ENCODE measurements at places on chromosomes 4 and X.

- DNase-seq = peak; percentile 39
Observed at GRCh38 chrX:120560405-120560841, 339 bp downstream of the CUL4B start.

GRCh38 chrX:23515028-23515427 lies 152.3 kb upstream of the PRDX4 start:
- peak; percentile 21 for DNase-seq

DNA sequence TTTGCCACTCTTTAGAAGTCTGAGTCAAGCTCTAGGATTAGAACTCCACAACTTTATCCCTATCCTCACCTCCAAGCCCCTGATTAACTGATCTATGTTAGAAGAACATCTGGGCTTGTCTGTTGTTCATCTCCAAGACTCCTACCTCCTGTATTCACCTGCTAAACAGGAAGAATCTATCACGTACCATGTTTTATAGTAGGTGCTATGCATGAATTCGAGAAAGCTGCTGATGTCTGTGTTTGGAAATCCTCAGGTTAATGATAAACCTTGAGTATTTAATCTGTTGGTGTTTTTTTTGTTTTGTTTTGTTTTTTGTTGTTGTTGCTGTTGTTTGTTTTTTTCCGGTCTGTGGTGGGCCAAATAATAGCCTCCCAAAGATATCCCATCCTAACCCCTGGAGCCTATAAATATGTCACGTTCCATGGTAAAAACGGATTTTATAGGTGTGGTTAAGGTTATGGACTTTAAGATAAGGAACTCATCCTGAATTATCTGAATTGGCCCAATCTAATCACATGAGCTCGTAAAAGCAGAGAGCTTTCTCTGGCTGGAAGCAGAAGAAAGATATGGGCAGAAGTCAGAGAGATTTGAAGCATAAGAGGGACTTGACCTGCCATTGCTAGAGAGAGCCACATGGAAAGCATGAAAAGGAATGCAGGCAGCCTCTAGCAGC lies 101.2 kb upstream of the DUSP21 start:
- no peak for DNase-seq

DNA sequence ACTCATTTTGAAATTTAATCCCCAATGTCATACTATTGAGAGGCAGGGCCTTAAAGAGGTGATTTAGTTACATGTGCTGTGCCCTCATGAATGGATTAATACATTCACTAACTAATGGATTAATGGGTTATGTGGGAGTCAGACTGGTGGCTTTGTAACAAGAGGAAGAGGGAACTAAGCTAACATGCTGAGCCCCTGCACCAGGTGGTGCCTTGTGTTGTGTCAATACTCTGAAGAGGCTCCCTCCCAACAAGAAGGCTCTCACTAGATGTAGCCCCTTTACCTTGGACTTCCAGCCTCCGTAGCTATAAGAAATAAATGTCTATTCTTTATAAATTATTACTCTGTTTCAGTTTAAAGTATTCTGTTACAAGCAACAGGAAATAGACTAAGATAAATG lies 411.9 kb upstream of the EMCN start:
- no peak for DNase-seq

GRCh38 chrX:65921363-65921762 lies 118.5 kb downstream of the VSIG4 start:
- no peak for DNase-seq

DNA sequence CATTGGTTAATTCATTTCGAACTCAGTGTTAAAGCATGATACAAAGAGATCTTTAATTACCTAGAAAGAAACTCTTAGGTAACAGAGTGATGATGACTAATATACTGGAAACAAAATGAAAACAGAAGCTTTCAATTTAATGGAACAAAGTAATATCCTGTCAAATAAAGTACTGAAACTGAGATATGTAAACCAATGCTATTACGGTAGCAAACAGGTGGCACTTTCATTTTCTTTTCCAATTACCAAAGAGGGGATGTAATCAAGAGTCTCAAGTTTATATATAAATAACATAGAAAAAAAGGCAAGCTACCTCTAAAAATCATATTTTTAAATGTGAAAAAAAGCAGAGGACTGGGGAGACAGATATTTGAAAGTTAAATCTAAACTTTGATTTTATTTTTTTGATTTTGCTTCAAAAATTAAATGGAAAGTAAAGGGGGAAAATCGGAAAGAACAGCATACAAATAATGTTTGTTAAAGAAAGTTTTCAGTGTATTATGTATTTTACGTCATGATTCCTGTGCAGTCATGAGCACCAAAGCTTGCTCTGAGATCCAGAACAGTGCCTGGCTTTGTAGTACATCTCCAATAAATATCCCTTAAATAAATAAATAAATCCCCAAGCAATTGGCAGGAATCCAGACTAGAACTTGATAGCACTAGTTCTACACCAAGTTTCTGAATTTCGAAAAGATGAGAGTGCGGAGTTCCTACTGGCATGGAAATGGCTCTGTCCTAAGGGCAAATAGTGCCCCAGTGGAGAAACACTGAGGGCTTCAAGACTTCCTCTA lies 25.0 kb upstream of the RAPGEF2 start:
- peak; percentile 39 for DNase-seq

GRCh38 chr4:108099838-108100237 lies 68.9 kb downstream of the LEF1 start:
- no peak for DNase-seq

DNA sequence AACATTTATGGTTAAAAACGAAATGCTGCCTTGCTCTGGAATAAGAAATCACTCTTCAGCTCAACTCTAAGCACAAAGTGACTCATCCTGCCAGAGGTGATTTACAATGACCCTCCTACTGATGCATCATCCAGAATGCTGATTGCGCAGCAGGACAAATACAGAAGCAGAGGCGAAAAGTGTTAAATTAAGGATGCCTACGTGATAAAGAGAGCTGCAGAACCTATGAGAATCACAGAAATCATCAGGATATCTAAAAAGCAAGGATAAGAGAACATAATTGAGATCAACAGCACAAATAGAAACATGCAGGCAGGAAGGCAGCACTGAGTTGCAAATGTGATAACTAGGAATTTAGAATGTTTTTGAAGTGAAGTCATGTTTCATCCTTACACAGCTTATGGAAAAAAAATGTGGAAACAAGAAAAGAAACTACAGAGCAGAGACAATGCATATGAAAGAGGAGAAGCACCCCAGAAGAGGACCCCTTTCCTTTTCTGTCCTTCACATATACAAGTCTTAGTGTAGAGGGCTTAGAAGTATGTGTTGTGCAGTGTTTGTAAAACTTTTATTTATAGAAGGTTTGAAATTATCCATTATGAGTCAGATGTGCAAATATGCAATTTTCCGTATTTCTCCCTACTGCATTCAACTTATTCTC lies 188.4 kb downstream of the SLC7A11 start:
- no peak for DNase-seq

- no peak for DNase-seq
Observed at GRCh38 chrX:95318882-95319281, 1365.8 kb upstream of the DIAPH2 start.

GRCh38 chrX:110759785-110760184 lies 35.8 kb downstream of the CHRDL1 start:
- no peak for DNase-seq

DNA sequence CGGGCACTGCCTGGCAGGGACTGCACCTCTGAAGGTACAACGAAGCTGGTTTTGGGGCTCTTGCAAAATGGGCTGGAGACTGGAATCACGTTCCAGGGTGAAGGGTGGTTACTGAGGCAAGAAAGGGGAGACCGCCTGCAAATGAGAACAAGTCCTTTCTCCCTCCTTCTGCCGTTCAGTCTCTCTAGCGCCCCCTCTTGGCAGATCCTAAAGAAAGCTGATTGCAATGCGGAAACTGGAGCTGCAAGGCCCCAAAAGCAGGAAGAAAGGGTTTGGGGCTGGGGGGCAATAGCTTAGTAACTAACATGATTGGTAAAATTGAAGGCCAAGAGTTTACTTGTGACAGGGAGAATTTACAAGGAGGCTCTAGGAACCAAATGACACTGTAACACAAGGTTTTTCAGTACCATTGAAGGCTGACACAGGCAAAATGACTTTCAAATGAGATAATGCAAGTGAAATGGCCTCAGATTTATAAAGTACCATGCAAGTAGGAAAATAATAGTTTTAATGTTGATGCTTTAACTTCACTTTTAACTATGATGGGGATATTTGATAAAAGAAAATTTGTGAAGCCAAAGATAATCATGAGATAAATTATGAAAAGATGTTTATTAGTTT lies 222.7 kb upstream of the HAND2 start:
- DNase-seq = peak; percentile 5

GRCh38 chrX:26664919-26665318 lies 448.9 kb downstream of the MAGEB5 start:
- no peak for DNase-seq

- no peak for DNase-seq
Observed at GRCh38 chr4:98110929-98111328, 32.3 kb downstream of the STPG2 start.

DNA sequence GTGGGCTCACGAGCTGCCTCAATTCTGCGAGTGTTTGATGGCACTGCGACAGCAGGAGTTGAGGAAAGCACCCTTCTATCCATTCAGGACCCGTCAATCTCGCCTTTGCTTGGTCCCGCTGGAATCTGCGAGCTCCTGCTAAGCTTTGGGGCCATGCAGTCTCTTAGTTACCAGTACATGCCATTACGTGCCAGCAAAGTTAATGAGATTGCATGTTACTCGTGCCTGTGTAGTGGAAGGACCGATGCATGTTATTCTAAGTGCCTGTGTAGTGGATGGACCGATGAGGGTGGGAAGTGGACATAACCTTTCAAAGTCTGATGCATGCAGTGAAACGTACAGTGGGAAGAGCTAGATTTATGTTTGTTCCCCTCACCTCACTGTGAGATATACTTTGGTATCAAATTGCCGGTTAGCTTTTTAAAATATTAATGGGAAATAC lies 569 bp downstream of the RPS3A start:
- peak; percentile 16 for DNase-seq

DNA sequence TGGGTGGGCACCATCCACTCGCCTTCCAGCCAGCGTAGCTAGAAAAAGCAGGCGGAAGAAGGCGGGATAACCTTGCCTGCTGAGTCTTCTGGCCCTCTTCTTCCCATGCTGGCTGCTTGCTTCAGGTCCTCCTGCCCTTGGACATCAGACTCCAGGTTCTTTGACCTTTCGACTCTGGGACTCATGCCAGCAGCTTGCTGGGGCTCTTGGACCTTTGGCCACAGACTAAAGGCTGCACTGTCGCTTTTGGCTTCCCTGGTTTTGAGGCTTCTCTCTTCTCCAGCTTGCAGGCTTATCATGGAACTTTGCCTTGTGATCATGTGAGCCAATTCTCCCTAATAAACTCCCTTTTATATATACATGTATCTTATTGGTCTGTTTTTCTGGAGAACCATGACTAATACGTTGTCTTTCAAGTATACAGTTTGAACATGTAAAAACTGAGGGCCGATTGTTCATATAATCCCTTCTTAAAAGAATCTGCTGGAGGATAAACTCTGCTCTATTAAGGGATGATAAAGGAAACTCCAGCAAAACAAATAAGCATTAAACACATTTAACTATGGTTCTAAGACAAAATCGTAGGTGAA lies 116.6 kb upstream of the LCORL start:
- no peak for DNase-seq

- DNase-seq = no peak
Observed at GRCh38 chr4:79199743-79200142, 126.1 kb downstream of the NAA11 start.
